Right renal pelvis (tissue), 4 donors: ENCODE measurements at places on chromosomes 3 and 15.

GRCh38 chr3:45803252-45803935, 7.1 kb upstream of the SLC6A20 start:
- DNase-seq, result no peak

GRCh38 chr3:37861620-37862041, at the start of gene CTDSPL:
Gene CTDSPL (plus strand): TSS chr3:37861880. CDS start chr3:37862200, 320 bp downstream.
- no peak for DNase-seq

DNA sequence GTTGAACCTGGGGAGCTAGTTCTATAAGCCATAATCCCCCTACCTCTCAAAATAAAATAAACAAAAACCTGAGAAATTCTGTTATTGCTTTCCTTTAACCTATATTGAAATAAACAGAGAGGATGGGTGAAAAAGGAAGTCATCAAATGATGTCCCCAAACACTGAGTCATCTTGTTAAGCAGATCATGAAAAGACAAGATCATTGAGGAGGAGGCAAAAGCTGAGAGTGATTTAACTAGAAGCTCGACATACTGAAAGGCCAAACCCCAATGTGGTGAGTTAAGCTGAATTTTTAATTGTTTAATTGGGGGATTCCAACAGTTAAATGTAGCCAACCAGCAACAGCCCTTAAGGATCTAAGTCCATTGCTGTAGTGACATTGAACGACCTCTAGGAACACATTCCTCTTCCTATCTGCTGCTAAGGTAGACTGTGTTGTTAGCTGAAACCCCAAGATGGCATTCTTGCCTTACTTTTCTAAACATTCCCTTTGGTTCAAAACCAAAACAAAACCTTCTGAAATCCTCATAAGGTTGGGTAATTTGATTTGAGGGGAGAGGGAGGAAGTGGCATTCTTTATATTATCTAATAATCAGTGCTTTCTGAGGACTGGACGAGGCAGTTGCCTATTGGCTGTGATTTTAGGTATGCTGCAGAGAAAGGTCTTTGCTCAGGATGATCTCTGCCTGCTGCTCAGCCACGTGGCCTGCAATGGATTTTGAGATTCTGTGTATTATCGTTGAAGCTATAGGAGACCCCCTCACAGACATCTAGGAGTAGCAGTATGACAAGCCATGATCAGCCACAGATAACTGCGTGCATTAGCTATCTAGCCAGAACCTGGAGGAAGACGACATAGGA, 62.7 kb upstream of the BNIP2 start:
- DNase-seq, result no peak

DNA sequence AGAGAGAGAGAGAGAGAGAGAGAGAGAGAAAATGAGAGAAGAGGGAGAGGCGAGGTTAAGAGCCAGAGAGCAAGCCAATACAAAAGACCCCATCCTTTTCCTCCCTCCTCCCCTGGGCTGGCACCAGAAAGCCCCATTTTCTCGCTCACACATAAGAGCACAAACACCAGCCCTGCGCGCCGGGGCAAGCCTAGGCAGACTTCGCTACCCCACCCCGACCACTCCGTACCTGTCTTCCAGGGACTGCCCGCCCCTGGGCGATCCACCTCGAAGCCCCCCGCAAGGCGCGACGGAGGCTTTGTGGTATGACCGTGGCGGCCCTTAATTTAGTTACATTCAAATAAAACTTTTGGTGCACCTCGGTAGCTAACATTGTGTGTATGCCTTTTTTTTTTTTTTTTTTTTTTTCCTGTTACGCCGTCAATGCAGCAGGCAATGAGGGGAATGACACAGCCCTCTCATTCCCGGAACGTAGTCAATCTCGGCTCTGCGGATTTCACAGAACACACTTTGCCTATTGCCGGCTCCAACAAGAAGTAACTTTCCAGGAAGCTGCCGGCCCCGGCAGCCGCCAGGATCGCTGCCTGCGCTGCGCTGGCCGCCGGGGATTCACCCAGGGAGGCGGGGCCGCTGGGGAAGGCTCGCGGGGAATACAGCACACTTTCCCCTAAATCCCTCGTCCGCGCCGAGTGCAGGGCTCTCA, 7.7 kb downstream of the BCL6 start:
- no peak for DNase-seq

GRCh38 chr15:56887782-56888438, 30.5 kb upstream of the TCF12 start:
- DNase-seq, result no peak

- no peak for DNase-seq
Measured at GRCh38 chr3:52172262-52172757, 18.1 kb upstream of the POC1A start.

DNA sequence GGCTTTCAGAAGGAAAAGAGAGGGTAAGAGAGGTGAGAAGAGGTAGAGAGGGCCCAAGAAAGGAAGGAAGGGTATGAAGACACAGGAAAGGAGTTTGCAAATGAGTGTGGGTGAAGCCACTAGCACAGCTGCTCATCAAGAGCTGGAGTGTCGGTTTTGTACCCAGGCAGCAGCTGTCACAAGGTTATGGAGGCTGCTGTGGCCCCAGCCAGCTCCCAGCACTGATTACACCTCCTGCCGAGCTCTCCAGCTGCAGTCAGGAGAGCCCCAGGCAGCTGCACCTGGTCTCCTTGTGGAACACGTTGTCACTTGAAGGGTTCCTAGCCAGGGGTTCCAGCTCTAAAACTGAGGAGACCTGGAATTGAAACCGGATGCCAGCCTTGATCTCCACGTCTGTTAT, 60.4 kb upstream of the CHD2 start:
- DNase-seq, result no peak
